ENCODE measurements at places on chromosomes 1 and 21.
A peak's percentile ranks its signal among the peaks of the same experiment; 100 is the strongest.

GRCh38 chr1:70043804-70044203, 161.6 kb downstream of the LRRC40 start:
- DNase-seq = no peak

DNA sequence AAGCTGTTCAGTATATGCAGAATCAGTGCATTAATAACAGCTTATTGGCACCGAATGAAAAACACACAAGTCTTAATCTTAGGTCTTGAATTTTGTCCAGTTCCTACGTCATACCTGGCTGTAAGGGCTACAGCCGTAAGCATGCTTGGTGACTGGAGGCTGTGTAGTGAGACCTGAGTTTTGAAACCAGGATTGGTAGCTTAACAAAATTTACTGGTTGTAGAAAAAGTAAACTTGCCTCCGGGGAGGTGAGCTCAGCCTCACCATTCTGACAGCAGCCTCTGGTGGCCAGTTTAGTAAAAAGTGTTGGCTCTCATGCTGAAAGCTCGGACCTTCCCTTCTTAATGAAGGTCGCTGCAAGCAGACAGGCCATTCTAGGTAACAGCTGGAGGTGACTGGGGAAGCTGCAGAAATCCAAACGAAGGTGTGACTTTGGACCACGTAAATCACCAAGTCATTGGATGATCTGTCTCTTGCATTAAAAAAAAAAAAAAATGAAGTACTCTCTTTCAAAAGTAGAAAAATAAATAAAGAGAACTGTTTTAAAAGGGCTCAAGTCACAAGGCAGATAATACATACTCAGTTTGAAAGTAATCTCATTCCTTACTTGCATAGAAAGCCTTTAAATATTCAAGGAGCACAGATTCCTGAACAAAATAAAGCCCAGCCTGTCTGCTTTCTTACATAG, 48.9 kb downstream of the HLCS start:
- DNase-seq = no peak

- DNase-seq = peak; percentile 52
Observed at GRCh38 chr21:14877581-14878228, 187.1 kb downstream of the NRIP1 start.

- no peak for DNase-seq
Observed at GRCh38 chr1:191290441-191290840, 812.8 kb upstream of the BRINP3 start.

DNA sequence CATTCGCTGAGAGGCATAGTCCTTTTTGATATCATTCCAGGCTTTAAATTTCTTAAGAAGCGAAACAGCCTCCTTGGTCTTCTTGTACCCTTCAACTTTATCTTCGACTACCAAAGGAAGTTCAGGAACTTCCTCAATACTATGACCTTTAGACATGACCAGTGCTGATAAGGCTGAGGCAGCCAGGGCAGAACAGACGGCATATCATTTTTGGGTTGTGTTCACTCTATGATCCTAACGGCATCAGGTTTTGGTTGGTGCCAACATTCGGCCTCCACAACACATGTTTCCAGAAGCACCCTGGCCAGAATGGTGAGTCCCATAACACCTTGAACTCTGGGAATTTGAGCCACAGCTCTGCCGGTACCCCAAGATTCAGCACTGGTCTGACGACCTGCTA, 31.4 kb upstream of the MYOC start:
- no peak for DNase-seq

DNA sequence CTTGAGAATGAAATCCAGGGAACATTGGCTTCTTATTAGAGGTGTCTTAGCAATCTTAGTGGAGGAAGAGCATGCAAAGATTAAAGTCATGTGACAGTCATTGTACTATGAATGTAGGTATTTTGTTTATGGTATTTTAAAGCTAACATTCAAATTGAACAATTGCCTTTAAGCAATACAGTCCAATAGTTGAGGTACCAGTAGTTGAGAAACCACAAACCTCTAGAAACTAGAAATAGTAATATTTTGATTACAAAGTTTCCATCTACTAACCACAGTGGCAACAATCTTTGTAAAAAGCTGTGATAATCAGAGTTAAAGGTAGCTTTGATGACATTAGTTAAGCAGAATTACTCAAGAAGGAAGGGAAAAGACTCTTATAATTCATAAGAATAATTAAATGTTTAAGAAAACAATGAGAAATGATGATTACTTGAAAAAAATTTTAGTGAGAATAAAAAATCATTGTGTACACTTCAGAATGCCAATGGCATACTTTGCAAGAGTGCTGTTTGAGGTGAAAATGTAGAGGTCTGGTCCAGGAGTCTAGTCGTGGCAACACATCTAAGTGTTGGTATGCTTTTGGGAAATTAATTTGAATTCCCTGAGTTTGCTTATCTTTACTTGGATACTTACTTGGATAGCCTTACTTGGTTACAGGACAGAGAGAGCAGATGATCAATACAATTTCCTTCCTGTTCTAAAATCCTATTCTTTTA, 104.9 kb upstream of the PTGFR start:
- DNase-seq = no peak

DNA sequence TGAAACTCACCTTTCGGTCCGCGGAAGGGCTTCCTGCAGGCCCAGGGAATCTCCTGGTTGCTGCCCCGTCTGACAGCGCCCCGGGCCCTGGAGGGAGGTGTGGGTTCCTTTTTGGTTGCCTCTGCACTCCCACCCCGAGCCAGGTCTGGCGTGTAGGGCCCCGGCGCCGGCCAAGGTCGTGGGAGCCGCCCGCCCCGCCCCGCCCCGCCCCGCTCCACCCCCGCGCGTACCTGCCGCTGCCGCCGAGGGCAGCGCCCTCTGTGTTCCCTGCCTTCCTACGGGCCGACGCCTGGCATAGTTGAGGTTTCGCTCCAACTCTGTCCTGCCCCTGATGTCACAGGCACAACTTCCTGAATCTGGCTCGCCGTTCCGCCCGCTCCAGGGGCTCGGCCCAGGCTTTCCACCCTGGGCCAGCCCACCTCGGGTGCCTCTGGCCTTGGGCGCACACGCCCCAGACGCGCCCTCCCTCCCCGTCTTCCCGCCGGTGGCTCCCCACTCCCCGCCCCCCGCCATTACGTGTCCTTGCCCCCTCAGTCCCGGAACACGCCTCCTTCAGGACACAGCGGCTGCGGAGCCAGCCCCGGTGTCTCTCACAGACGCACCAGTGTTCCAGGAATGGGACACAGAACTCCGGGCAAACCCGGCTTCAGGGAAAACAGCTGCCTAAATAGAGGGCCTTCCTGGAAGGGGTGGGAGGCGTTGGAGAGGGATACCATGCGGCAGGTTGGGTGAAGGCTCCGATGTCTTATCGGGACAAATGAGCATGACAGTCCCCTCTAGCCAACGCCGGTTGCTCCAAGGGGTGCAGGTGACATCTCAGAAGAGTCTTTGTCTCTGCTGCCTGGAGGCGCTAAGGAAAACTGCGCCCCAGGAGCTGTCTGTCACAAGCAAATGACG, at the start of gene KIAA0040:
TSS of gene KIAA0040 (minus strand) at position 147 of the 897 bp plus-strand sequence. CDS start 31,763 bp downstream, outside the sequence.
- peak; percentile 83 for DNase-seq

DNA sequence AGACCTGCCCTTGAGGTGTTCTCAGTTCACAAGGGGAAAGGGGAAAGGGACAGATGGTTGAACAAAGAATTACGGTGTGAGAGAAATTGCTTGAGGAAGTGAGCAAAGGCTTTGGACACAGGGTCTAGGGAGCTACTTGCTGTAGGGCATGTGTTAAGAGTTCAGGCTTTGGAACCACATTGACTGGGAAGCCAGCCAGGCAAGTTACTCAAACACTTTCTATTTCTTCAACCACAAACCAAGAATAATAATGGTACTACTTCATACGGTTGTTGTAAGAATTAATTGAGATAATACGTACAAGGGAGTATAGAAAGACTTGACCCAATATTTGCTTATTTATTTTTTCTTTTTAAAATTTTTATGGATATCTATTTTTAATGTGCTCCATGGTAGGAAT, 26.6 kb downstream of the AK4 start:
- DNase-seq = peak; percentile 52

DNA sequence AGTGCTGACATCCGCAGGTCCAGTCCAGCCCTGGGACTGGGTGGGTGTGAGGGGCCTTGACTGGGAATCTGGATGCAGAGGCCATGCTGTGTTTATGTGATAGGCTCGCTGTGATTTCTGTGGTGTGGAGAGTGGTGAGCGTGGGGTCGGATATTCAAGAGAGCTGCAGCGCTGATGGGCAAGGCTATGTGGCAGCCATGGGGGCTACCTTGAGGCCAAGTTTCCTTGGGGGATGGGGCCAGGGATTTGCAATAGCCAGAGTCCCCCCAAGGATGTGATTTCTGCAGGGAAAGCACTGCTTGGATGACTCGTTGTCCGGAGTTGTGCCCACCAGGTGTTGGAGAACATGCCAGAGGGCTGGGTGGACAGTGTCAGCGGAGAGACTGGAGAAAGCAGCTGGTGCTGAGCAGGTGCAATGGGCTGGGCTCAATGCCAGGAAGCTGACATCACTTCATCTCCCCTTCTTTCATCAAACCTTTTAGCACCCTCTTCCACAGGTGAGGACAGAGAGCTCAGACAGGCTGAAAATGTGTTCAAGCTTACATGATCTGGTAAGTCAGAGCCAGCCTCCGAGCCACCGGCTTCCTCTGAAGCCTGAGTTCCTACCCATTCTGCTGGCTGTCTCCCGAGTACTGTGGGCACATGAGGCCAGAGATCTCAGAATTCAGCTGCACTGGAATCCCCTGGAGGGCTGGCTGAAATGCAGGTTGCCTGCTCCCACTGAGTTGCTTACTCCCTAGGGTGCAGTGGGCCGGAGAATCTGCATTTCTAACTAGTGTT, 132.9 kb downstream of the RHOU start:
- no peak for DNase-seq

DNA sequence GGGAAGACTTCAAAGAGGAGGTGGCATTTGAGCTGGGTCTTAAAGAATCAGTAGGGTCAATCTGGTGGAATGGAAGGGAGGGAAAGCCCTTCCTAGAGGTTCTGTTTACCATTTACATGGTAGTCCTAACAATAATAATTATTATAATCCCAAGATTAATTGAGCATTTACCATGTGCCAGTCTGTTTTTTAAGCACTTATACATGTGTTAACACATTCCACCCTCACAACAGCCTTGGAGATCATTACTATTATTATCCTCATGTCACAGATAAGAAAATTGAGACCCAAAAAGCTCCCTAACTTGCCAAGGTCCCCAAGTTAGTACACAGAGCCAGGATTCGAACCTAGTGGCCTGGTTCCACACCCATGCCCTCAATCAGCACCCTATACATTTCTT, 10.8 kb downstream of the GLIS1 start:
- no peak for DNase-seq

DNA sequence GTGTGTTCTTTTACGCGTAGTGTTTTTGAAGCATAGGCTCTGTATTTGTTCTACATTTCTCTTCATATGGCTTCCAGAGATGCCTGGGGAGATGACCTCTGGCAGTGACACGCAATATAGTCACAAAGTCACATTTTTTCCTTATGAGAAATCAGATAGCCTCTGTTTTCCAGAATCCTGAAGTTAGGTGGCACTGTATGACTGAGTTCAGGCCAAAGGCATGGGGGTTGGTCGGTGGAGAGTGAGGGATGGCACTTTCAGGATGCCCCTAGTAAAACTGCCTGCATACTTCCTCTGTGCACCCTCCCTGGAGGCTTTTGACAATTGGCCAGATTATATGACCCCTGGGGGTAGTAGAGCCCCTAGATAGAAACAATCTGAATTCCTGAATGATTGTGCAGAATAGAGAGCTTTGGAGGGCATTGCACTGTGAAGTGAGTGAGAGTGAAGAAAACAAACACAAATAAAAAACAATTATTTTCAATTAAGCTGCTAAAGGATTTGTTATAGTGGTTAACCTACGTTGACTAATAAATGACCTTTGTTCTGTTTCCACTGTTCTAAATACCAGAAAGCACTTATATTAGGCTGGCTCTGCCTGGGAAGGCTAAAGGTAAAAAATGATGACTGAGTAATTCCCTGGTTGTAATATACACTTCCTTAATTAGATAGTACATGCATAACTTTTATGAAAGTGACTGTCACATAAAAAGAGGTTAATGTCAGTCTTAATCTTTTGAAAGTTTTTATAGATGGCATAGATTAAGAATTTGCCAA, 1660.8 kb downstream of the PLA2G4A start:
- DNase-seq = no peak

DNA sequence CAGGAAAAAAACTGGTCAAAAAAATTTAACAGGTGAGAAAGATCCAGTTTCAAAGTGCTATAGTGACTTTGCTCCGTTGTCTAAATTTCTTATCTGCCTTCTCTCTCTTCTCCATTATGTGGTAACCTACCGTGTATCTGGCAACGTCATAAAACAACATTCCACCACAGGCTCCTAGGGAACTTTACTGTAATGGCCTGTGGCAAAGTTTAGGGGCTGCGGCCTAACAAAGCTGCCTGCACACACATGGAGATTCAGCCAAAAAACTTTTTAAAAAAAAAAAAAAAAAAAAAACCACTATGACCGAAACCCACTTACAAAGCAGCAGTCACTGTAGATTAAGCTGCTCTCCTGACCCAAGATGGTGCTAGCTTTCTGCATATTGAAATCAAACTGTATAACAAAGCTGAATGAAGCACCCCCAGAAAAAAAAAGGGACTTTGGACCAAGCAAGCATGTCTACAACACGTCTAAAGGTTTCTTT, 202.6 kb downstream of the SLC45A1 start:
- no peak for DNase-seq

DNA sequence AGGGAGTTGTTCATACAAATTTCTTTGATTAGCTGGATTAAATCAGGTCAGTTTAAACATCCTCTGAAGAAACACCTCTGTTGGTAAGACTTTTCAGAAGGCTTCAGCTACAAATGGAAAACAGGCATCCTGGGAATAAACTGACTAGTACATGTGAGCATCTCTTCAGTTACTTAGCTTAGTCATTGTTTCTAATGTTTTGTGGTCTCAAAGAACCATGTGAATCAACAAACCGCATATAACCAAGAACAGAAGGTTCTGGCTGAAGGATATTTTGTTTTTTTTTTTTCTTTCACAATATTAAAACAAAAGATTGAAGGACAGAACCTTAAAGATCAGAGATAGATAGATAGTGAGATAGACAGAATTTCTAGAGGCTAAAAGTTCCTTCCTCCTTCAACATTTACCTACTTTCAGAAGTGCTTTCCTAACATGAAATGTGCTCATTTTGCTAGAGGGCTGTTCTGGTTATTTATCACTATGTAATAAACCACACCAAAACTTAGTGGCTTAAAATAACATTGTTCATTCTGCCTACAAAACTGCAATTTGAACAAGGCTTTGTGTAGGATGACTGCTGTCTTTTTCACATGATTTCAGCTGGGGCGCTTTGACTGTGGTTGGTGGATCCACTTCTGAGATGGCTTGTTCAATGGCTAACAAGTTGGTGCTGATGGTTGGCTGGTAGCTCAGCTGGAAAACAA, 119.8 kb upstream of the PTGFR start:
- DNase-seq = no peak

- no peak for DNase-seq
Observed at GRCh38 chr1:8431019-8431418, 113.1 kb downstream of the SLC45A1 start.

- peak; percentile 22 for DNase-seq
Observed at GRCh38 chr1:25487628-25488027, 55.8 kb upstream of the LDLRAP1 start.

- DNase-seq = no peak
Observed at GRCh38 chr21:34589511-34590282, 25.2 kb downstream of the RCAN1 start.

DNA sequence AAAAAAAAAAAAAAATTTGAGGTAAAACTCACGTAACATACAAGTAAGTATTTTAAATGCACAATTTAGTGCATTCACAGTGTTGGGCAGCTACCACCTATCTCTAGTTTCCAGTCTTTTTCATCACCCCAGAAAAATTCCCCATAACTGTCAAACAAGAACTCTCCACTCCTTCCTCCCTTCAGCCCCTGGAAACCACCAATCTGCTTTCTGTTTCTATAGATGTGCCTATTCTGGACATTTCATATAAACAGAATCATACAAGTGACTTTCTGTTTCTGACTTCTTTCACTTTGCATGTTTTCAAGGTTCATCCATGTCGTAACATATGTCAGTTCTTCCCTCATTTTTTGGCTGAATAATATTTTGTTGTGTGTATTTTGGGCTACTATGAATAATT, 24.9 kb upstream of the ETS2 start:
- peak; percentile 31 for DNase-seq
